ENCODE measurements at places on chromosomes 3 and 15. TPM values are rescaled to one million over a fixed set of nuclear protein-coding genes. Genes with fewer than 3 reads are reported as not detected.

Gene VWA5B2
- polyA plus RNA-seq: 0.80 TPM

Gene DAZL
- not detected for polyA plus RNA-seq

Gene NR2F2
- polyA plus RNA-seq: 350 TPM

Gene PATL2
- 0.76 TPM for polyA plus RNA-seq

Gene USP50
- polyA plus RNA-seq: 1.6 TPM

Gene GPR87
- not detected for polyA plus RNA-seq

Gene NME9
- polyA plus RNA-seq: 3.1 TPM

Gene AGBL1
- polyA plus RNA-seq: 0.06 TPM

Gene FEZF2
- not detected for polyA plus RNA-seq

Gene GALK2
- polyA plus RNA-seq: 32.5 TPM

Gene SERPINI2
- polyA plus RNA-seq: 1.6 TPM

Gene CYB561D2
- 11.9 TPM for polyA plus RNA-seq

Gene PP2D1
- polyA plus RNA-seq: 0.25 TPM

Gene UCN2
- polyA plus RNA-seq: 0.53 TPM

Gene CCR8
- not detected for polyA plus RNA-seq
